ENCODE measurements at places on chromosomes 2 and 18.

GRCh38 chr2:31578316-31578715, 2.4 kb downstream of the SRD5A2 start:
- no peak for DNase-seq

- no peak for DNase-seq
Observed at GRCh38 chr2:150624001-150624401, 136.5 kb upstream of the RND3 start.

GRCh38 chr2:144519934-144520731, at the start of gene ZEB2:
TSS of gene ZEB2 (minus strand) at chr2:144520119. CDS start at chr2:144517350, 2,769 bp downstream.
- no peak for DNase-seq

DNA sequence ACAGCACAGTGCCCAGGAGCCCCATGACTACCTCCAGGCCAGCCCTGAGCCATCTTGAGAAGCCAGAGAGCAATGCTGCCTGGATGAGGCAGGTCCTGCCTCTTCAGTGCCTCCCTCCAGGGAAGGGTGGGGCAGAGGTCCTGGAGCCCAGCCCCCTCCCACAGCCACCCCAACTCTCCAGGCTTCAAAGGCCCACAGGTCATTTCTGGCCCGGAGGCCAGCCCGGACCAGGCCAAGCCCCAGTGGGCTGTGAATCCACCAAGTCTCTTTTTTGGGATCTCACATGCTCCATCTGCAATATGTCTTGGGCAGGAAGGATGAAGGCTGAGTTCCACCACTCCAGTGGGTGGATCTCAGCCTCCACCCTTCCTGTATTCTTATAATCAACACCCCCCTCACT, 36.7 kb downstream of the SDC1 start:
- no peak for DNase-seq

GRCh38 chr2:134410831-134411231, 157.0 kb downstream of the MGAT5 start:
- no peak for DNase-seq
